ENCODE measurements at places on chromosomes 1 and 21.
A peak's percentile ranks its signal among the peaks of the same experiment; 100 is the strongest.

DNA sequence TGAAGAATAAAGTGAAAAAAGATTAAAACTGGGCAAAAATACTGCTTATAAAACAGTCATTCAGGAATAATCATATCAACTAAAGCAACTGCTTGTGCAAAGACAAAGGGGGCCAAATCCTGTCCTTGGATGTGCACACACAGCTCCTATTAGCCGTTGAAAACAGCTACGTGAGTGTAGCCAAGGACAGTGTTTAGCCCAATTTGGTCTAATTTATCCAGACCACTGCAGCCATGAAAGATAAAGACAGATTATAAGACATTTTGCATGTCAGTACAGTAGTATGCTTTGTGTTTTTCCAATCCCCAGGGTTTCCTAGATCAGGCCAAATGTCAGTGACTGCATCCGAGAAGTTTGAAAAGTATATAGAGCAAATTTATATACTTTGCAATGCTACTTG is 146.3 kb upstream of the PKN2 start:
- DNase-seq, result no peak

GRCh38 chr1:162822391-162823200 is 32.1 kb downstream of the HSD17B7 start:
- DNase-seq, result no peak

- DNase-seq, result peak; percentile 4
These were observed 557.4 kb upstream of the ZRANB2 start for GRCh38 chr1:71638081-71638766.

DNA sequence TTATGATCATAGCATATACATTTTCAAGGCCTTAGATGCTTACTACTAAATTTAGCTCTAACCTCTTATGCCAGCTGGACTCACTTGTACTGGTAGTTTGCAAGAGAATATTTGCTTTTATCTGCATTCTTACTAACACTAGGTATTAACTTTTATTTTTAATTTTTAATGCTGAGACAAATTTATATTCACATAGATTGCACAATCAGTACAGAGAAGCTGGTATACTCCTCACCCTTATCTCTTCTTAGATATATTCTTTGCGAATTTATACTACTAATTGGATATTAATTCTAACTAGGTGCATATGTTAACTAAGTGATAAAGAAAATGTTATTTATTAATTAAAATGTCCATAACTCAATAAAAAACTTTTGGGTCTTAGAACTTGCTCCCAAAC is 561.8 kb upstream of the PRMT6 start:
- DNase-seq, result no peak

DNA sequence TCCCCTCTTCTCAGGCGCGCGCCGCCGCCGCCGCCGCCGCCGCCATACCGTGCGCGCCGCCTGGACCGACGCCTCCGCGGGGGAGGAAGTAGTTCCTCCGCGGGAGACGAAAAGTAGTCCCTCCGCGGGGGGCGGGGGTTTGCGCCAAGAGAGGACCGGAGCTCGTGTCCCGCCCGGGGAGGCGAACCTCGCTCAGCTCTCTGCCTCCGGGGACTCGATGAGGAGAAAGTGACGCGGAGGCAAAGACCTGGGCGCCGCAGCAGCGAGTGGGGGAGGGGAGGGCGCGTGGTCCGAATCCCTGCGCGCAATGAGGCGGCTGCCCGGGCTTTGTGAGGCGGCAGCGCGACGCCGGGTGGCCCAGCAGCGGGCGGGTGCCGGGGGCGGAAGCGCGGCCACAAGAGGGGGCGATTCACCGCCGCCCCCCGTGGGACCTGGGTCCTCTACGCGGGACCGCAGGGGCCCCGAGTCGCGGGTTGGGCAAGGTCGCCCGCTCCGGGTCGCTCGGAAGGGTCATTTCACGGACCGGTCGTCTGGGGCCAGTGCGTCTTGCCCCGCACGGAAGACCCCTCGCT is at the start of gene BRWD1:
Gene BRWD1 (minus strand): TSS at position 62 of the 572 bp plus-strand sequence. CDS start 141 bp downstream, outside the sequence.
- peak; percentile 5 for DNase-seq

DNA sequence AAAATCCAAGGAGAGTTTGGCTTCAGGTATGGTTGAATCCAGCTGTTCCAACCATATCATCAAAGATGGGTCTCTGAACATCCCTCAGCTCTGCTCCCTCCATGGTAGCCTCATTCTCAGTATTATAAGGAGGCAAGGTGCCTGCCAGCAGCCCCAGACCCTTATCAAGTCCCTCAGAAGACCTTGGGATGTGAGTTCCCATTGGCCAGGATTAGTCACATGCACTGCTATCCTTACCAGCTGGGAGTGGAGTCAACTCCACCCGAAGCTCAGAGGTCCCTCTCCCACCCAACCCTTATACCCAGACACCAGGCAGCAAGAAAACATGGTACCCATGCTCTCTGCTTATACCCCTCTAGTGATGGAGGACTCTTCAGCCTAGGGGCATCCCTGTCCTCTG is 153.7 kb upstream of the ZBTB40 start:
- DNase-seq, result no peak

DNA sequence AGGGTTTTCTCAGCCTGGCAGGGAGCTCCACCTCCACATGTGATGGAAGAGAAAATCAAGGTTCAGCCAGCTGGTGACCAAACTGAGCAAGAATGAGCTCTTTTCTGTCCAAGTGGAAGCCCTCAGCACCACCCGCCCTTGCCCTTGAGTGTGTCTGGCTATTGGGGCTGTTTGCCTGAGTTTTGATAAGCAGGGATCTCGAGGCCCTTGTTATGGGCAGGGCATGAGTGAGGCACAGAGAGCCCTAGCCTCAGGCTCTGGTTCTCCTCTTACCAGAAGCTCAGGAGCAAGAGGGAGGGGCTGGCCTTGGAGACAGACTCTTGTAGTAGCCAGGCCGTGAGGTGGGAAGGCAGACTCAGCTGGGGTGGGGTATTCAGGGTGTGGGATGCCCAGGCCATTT is 37.5 kb upstream of the ARF1 start:
- no peak for DNase-seq

DNA sequence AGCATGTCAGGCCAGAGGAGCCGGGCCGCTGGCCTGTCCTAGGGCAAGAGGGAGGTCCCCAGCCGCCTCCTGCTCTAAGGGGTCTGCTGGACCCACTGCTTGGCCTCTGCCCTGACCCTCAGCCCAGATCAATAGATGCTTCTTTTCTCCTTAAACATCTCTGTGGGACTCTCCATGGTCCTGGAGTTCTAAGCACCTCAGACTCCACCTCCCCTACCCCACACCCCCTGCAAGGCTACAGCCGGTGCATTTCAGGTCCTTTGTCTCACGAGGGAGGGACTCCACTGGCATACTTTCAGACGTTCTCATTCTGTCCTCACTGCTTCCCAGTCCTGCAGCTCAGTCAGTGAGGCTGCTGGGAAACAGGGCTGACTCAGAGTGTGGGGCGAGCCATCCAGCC is 11.0 kb downstream of the CNTN2 start:
- DNase-seq, result no peak

GRCh38 chr1:77538956-77539518 is 143.4 kb downstream of the ZZZ3 start:
- peak; percentile 85 for DNase-seq

Measured in kidney epithelial cell (primary cell).